Left cardiac atrium (tissue), 4 donors: ENCODE measurements at places on chromosomes 2 and 18.

DNA sequence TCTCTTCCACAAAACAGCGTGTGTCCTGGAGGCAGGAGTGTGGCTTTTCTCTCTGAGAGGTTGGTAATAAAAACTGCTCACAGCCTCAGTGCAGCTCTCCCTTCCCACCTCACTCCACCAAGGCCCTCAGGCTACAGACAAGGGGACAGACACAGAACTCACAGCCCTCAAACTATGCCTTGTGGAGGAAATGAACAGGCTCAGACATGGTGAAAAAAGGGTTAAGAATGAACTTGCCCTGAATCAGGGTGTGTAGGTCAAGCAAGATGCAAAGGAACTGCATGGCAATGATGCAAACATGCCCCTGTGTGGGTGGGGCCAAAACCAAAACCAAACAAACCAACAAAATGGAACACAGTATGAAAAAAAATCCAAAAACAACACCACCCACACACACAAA lies 125.8 kb downstream of the GALNT14 start:
- no peak for DNase-seq

GRCh38 chr2:40240070-40240469 lies 211.8 kb downstream of the SLC8A1 start:
- DNase-seq = peak; percentile 88

- DNase-seq = no peak
Observed at GRCh38 chr2:2000018-2000723, 255.9 kb upstream of the PXDN start.

DNA sequence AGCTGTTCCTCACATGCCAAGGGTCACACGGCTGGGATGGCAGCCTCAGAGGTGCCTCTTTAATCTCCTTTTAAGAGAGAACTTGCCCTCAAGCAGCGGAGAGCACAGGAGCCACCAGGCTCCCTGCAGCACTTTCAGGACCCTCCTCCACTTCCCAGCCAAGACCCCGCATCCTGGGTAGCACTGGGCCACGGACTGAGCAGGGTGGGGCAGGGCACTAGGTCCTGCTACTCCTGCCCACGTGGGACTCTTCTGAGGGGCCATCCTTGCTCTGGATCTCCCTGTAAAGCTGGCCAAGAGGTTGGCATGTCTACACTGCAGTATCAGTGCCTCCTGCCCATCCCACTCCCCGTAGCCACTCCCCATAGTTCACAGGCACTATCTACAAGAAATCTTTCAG lies 175.3 kb upstream of the GLI2 start:
- DNase-seq = no peak

- DNase-seq = no peak
Observed at GRCh38 chr2:236744281-236744705, 174.7 kb downstream of the ACKR3 start.

DNA sequence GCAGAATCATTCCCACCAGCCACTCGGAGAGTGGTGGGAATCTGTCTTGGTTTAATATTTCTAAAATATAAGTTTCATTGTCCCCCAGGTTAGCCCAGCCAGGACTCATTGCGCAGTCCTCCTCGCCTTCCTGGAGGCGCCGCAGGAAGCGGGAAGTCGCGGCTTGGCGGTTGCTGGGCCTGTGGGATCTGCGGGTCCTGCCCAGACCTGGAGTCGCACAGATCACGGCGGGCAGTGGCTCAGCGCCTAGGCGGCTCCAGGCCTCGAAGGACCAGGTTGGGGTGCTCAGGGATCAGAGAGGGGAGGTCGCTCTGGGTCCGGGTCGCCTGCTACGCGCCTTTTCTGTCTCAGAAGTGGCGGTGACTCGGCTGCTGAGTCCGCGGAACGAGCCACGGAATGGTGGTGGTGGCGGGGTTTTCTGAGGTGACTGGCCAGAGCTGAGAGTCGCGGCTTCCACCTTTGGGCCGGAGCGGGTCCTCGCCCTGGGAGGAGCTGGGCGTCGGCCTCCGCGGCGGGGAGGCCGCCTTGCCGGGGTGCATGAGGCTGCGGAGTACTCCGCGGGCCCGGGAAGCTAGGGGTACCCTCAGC lies 2.6 kb downstream of the HOXD3 start:
- DNase-seq = no peak

DNA sequence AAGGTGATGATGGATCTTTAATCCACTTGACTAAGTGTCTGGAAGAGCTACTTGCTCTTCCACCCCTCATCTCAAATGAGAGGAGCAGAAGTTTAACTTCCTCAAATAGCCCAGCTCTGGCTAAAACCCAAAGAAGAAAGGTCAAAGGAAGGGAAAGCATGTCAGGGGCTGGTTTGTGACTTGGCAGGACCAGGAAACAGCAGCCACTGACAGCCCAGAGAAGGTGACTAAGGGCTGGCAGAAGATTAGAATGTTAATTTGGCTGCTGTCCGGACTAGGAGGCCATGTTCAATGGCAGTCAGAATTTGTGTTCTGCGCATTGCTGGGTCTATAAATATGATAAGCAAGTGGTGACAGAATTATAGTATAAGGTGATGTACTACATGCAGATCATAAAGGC lies 386.2 kb downstream of the SETBP1 start:
- DNase-seq = peak; percentile 30

GRCh38 chr2:185219981-185220380 lies 518.6 kb upstream of the FSIP2 start:
- DNase-seq = no peak

- DNase-seq = no peak
Observed at GRCh38 chr2:228853151-228853550, 417.9 kb downstream of the PID1 start.

- DNase-seq = no peak
Observed at GRCh38 chr2:64819774-64820688, 166.3 kb upstream of the SERTAD2 start.

- no peak for DNase-seq
Observed at GRCh38 chr2:23449413-23449812, 64.4 kb downstream of the KLHL29 start.

DNA sequence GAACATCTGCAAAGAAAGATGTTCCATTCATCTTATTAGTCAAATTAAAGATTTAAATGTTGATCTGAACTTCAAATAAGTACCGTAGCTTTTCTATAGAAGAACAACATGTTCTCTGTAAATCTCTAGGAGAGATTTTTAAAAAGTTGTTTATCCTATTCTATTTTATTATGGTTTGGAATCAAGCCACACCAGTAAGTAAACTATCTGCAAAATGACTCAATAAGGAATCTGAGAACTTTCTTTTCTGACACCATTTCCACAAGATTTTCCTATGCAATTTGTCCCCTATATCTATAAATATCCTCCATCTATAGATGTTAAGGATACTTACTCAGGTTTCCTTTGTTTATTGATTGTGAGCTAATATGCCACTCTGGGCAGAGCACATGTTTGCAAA lies 736.6 kb downstream of the CBLN2 start:
- DNase-seq = no peak

GRCh38 chr2:216029416-216030129 lies 16.2 kb upstream of the MREG start:
- no peak for DNase-seq

GRCh38 chr2:145060876-145061275 lies 541.0 kb upstream of the ZEB2 start:
- no peak for DNase-seq

GRCh38 chr18:6406075-6406909 lies 8.4 kb downstream of the L3MBTL4 start:
- peak; percentile 27 for DNase-seq

DNA sequence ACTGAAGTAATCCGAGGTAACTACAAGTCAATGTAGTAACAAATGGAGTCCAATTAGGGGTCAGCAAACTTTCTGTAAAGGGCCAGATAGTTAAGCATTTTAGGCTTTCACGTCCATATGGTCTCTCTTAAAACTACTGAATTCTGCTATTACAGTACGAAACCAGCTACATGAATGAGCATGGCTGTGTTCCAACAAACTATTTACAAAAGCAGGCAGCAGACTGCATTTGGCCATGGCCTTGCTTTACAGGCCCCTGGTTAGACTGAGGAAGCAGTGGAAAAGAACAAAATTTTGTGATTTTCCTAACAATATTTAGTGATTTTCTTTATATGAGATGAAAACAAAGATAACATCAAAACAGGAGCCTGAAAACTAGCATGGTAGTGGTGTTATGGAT lies 64.0 kb downstream of the RTN4 start:
- no peak for DNase-seq

DNA sequence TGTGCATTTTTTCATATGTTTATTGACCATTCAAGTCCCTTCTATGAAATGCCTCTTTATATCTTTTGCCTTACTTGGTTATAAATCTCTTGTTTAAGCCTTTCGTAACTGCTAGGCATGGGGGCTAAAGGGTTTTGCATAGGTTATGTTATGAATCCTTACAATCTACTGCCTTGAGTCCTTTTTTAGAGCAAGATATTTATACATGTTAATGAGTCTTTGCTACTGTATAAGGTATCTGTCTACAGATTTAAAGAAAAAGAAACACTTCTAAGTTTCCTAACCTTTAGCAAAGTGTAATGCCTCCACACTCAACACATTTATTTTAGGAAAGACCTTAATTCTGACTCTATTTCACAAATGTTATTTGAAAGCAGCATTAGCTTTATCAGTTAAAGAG lies 43.6 kb upstream of the XPO1 start:
- DNase-seq = no peak

DNA sequence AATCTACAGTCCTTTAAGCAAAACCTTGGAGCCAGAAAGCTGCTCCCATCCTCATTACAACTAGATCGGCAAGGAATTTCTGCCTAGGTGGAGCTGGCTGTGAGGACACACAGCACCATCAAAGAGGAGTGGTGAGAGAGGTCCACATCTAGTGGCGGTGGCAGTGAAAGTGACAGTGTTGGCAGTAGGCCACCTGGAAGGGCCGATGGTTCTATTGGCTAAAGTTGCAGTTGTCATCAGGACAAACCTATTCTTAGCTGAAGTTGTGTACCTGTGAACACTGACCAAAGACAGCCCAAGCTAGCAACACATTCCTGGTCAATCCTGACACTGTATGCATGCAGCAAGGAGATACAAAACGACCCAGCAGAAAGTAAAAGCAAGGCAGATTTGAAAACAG lies 218.1 kb upstream of the CHAC2 start:
- DNase-seq = peak; percentile 58

DNA sequence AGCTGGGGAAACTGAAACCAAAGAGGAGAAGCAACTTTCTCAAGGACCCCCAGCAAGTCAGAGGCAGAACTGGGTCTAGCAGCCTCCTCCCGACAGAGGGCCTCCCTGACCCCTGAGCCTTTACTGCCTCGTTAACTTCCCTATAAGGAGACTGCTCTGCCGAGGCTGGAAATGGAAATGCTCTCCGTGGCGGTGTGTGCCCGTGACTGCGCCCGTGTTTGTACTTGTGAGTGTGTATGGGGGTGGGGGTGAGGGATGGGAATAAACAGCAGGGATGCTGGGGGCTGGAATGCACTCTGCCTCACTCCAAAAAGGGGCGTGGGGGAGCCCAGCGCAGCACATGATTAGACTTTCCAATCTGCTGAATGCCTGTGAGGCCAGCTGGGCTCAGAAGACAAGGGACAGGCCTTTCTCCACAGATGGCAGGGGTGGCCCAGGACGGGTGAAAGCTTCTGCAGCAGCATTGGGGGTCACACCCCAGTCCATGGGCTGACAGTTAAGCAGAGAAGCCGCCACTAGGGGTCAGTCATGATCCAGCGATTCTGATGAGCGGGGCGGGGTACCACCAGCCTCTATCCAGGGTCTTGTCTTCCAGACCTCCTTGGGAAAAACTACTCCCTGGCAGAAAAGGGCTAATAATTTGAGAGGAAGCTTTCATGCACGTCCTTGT lies 26.8 kb downstream of the MPHOSPH10 start:
- DNase-seq = peak; percentile 56

DNA sequence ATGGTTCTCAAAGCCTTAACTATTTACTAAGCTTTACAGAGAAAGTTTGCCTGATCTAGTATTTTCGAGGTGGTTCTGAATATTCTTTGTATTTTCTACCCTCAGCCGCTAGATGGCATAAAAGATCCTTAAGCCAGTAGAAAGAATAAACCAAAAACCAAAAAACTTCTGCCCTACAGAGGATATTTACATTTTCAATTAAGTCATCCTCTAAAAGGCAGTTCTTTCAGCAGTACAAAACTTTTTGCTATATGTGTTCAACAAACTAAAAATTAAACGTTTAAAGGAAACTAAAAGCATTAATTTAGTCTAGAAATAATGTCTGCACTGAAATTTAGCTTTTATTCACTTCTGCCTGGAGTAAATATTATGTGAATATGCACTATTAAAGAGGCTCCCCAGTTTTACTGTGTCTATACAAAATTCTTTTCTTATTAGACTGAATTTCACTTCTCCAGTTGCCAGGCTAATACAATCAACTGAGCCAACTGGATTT lies 297.5 kb downstream of the PIEZO2 start:
- no peak for DNase-seq

DNA sequence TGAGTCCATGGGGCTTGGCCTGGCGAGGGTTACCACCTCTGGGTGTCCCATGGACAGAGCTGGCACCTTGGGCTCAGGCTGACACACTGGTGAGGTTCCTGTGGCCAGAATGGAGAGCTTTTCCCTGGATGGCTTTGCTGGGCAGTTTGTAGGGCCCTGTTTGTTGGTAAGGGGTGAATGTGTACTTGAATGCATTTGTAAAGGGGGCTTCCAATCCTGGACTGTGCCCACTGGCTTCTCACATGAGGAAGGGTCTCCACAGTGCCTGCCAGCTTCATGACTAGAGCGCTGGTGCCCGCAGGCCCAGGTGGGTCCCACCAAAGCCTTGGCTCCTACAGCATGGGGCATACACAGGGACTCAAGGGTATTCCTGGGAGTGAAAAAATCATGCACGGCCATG lies 103.5 kb upstream of the SIX2 start:
- no peak for DNase-seq

DNA sequence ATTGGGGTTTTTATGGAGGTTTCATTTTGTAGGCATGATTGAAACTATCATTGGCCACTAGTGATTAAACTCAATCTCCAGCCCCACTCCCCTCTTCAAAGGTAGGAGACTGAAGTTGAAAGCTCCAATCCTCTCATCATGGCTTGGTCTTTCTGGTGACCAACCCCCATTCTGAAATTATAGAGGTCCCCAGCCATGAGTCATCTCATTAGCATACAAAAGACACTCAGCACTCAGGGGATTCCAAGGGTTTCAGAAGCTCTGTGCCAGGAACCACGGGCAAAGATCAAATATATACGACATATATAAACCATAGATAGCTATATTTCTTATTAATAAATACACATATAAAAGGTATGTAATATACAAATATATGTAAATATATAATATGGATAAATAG lies 256.0 kb upstream of the POU3F3 start:
- no peak for DNase-seq

GRCh38 chr2:128545829-128546228 lies 227.2 kb upstream of the HS6ST1 start:
- no peak for DNase-seq

DNA sequence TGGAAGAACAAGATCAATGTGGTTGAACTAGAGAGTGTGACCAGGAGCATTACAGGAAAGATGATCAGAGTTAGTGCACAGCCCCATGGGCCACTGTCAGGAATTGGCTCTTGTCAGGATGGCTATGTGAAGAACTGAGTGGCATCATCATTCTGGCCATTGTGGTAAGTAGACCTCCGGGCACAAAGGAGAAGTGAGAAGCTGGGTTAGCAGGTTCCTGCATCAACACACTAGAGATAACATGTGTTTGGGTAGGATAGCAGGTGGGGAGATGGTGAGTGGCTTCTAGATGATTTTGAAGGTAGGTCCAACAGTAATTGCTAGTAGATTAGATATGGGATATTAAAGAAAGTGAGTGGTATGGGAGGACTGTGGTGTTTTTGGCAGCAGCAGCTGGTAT lies 408.2 kb downstream of the TSN start:
- no peak for DNase-seq
